ENCODE measurements at places on chromosomes 13 and 19.

DNA sequence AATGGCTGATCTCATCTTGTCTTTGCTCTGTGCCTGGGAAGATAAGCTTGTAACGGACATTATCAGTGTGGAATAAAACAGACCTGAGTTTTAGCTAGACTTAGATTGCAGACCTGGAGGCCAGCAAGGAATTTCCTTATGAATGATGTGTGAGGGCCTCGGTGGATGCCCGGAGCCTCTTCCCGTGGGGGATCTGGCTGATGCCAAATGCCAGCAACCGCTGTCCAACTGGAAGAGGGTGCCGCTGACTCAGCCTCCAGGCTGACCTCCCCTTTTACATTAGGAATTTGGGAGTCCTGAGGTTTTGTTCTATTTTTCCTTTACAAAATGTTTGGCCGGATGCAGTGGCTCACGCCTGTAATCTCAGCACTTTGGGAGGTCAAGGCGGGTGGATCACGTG lies 19.6 kb upstream of the LILRA2 start:
- no peak for DNase-seq

DNA sequence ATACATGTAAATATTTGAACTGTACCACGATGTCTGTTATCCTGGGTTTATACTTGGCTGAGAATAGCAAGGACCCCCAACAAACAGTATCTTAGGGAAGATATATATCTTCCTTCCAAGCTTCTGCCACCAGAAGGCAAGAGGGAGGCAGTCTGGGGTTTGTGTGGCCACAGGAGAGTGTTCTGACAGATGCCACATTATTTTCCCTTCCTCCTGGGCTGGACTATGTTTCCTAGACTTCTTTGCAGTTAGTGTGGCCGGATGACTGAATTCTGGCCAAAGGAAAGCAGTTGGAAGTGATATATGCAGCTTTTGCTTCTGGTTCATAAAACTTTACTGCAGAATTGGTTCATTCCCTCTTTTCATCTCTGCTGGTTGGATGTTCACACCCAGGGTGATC lies 39.9 kb upstream of the TMTC4 start:
- no peak for DNase-seq

DNA sequence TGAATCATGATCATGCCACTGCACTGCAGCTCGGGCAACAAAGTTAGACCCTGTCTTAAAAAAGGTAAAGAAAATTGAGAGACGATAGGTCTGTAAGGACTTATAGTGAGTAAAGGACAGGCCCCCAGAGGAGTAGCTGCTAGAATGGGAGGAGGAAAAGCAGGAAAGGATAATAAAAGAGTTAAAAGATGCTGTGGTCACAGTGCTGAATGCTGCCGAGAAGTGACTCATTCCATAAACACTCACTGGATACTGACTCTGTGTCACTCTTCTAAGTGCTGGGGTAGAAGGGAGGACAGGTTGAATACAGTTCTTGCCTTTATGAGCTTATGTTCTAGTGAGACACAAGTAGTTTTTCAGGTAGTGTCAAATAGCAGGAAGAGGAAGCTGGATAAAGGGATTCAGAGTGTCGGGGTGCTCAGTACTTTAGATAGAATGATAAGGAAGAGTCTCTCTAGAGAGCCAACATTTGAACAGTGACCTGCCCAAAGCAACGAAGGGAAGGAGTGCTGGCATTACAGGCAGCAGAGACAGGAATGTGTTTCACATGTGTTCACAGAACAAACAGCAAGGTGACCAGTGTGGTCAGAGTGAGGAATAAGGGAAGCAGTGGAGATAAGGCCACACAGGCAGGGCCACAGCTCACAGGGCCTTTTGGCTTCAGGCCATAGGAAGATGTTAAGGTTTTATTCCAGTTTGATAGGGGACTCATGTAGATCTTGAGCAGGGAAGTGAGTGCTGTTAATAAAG lies 1240.5 kb downstream of the UQCRFS1 start:
- no peak for DNase-seq

GRCh38 chr19:13888281-13888680 lies 11.3 kb downstream of the NANOS3 start:
- DNase-seq, result no peak

DNA sequence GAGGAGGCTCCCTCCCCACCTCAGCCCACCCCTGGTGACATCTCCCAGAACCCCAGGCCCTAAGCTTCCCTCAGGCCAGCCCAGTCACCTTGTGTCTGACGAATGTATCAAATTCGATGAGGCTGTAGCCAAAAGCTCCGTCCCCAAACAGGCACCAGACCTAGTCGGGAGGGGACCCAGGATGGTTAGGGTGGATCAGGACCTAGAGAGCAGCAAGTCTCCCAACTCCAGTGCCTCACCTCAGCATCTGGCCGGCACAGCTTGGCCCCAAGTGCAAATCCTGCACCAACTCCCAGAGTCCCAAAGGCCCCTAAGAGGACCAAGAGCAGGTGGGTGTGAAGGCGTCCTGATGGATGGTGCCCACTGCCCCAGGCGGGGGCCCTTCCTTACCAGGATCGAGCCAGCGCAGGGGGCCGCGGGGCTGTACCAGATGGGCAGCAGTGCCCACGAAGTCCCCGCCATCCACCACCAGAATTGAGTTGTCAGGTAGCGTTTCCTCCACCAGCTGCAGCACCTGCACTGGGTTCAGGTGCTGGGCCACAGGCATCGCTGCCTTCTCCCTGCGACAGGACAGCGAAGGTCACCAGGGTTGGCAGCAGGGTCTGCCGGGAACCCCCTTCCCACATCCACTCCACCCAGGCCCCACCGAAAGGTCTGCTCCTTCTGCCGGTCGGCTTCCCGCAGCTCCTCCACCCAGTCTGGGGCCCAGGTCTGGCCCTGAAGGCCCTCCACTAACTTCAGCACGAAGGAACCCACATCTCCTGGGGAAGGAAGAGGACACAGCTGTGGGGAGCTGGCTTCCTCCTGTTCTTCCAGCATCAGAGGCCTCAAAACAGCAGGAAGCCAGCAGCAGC lies 8.8 kb downstream of the SYDE1 start:
- no peak for DNase-seq

GRCh38 chr19:38649305-38650171 lies 2.1 kb downstream of the ACTN4 start:
- no peak for DNase-seq

- no peak for DNase-seq
These were observed 13.6 kb upstream of the DACT3 start for GRCh38 chr19:46674416-46675178.

DNA sequence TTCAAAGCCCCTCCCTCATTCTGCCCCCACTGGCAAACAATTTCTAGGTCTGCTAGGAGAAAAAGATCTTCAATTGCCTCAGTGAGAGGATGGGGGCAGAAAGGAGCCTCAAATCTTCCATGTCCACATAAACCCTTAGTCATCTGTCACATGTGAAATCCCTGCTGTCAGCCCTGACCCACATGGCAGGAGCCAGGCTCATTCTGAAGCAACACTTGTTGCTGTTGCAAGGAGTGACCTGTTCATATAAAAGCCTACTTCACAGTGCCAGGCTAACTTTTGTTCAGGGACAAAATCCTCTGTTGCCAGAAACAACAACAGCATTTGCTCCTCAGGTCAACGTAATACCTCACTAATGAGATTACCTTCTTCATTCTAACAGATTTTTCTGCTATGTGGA lies 70.5 kb downstream of the IRS2 start:
- DNase-seq, result no peak

GRCh38 chr13:52851137-52851962 lies 2.9 kb upstream of the PCDH8 start:
- peak; percentile 38 for DNase-seq

- no peak for DNase-seq
These were observed 1.9 kb upstream of the CCNP start for GRCh38 chr19:40228346-40228745.

- no peak for DNase-seq
These were observed 19.4 kb downstream of the CYP4F22 start for GRCh38 chr19:15527705-15528104.

- no peak for DNase-seq
These were observed 22.1 kb downstream of the PLEKHF1 start for GRCh38 chr19:29687244-29687896.

- DNase-seq, result no peak
These were observed 200.3 kb downstream of the KCTD12 start for GRCh38 chr13:76685938-76686337.

- no peak for DNase-seq
These were observed 21.2 kb upstream of the SCEL start for GRCh38 chr13:77514336-77514726.

DNA sequence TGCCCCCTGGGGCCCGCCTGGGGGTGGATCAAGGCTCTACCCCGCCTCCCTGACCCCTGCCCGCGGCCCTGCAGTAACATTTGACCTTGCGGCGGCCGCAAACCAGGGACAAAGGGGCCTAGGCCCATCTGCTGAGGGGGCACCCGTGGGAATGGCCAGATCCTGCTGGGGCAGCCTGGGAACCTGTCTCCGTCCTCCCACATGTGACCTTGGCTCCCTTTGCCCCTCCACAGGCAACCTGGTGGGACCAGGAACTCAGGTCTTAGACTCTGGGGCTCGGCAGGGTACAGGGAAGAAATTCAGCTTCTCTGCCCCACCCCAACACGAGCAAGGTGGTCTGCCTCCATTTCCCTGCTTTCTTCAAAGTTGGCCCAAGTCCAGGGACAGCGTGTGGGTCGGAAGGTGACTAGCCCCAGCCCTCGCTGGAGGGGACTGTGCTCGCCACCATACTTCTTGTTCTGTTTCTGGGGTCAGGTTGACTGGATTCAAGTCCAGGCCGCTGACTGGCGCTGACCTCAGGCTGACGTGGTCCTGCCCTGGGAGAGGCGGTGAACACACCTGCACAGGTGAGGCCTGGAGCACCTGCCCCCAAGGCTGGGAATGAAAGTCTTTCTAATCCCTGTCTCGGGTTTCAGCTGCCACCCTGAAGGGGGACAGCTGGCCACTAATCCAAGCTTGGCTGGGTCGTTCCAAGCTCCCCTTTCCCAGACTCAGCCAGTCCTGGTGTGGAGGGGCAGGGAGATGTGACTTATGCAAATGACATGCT lies 2.5 kb upstream of the NR2F6 start:
- DNase-seq, result no peak
